ENCODE measurements at places on chromosomes 1 and 21. TPM values are rescaled to one million over a fixed set of nuclear protein-coding genes. Genes with fewer than 3 reads are reported as not detected.

CNST gene
- total RNA-seq = 34.1 TPM

CELA2A gene
- total RNA-seq = 0.28 TPM

CLDN17 gene
- not detected for total RNA-seq

FCAMR gene
- total RNA-seq = not detected

CD53 gene
- total RNA-seq = not detected

DHX9 gene
- 108 TPM for total RNA-seq

MCOLN3 gene
- 0.28 TPM for total RNA-seq

DISP1 gene
- 2.9 TPM for total RNA-seq

CALML6 gene
- total RNA-seq = 0.19 TPM

SAMD11 gene
- 4.5 TPM for total RNA-seq

TNN gene
- total RNA-seq = not detected

GJA5 gene
- total RNA-seq = 3.7 TPM

C8A gene
- not detected for total RNA-seq

ADORA1 gene
- total RNA-seq = 0.38 TPM

FCRL5 gene
- total RNA-seq = not detected

SLC5A9 gene
- not detected for total RNA-seq

CBR1 gene
- total RNA-seq = 104 TPM

WNT2B gene
- total RNA-seq = 3.4 TPM

TNFSF4 gene
- 2.3 TPM for total RNA-seq

HNRNPCL2 gene
- total RNA-seq = not detected

PPIAL4G gene
- total RNA-seq = not detected

GLMP gene
- 30.3 TPM for total RNA-seq

IQGAP3 gene
- 2.8 TPM for total RNA-seq

SH3BGR gene
- 3.3 TPM for total RNA-seq

NFIA gene
- 4.2 TPM for total RNA-seq

LCE2B gene
- not detected for total RNA-seq

ALDH9A1 gene
- total RNA-seq = 116 TPM

GBP6 gene
- under 0.01 TPM for total RNA-seq

SPRR1B gene
- total RNA-seq = not detected

ADAMTS5 gene
- 3.8 TPM for total RNA-seq

TRPM2 gene
- total RNA-seq = not detected

TCEA3 gene
- total RNA-seq = 10.7 TPM

AQP10 gene
- total RNA-seq = 0.19 TPM

RHBDL2 gene
- total RNA-seq = 1.2 TPM

RHEX gene
- not detected for total RNA-seq

LCE1E gene
- total RNA-seq = not detected

SLAMF9 gene
- 0.28 TPM for total RNA-seq

KRTAP20-1 gene
- total RNA-seq = not detected

RAD54L gene
- 5.6 TPM for total RNA-seq

PRELP gene
- 1.1 TPM for total RNA-seq

OR2L3 gene
- total RNA-seq = not detected

CYP4X1 gene
- under 0.01 TPM for total RNA-seq

RAP1GAP gene
- 0.56 TPM for total RNA-seq

FCRL1 gene
- total RNA-seq = not detected

HAO2 gene
- total RNA-seq = not detected

CNKSR1 gene
- total RNA-seq = 0.19 TPM

C1orf94 gene
- total RNA-seq = not detected

ALG14 gene
- 1.1 TPM for total RNA-seq

MAP3K21 gene
- total RNA-seq = 0.19 TPM

DCST1 gene
- total RNA-seq = not detected

TNFRSF4 gene
- total RNA-seq = not detected
